ENCODE measurements at places on chromosomes 7 and 10. TPM values are rescaled to one million over a fixed set of nuclear protein-coding genes. Genes with fewer than 3 reads are reported as not detected.

DNA sequence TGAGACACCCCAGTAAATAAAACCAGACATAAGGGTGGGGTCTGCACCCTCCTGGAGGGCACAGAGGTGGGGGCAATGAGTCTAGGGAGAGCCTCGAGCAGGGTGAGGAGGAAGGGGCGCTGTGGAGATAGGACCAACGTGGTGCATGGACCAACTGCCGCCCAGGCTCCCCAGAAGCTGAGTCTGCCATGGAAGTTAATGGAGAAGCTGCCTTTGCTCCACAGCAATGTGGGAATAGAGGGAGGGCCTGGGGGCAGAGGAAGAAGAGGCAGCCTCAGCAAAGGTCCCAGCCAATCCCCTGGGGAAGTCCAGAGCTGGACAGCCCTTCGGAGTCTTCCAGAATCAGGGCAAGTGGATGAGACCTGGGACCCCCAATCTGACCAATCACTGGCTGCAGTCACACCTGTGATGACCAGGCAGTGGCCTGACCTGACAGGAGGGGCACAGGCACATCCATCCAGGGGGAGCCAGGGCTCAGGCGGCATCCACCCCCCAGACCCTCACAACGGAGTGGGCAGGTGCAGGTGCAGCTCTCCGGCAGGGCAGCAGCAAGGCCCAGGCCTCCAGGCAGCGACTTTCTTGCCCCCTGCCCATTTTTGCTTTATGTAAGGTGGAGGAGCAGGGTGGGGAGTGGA, 242.2 kb upstream of the PPP2R2D start:
- no peak for DNase-seq

UTF1 gene
- polyA plus RNA-seq: not detected

GRCh38 chr10:124180044-124180745, 86.8 kb upstream of the CHST15 start:
- DNase-seq: no peak

DNA sequence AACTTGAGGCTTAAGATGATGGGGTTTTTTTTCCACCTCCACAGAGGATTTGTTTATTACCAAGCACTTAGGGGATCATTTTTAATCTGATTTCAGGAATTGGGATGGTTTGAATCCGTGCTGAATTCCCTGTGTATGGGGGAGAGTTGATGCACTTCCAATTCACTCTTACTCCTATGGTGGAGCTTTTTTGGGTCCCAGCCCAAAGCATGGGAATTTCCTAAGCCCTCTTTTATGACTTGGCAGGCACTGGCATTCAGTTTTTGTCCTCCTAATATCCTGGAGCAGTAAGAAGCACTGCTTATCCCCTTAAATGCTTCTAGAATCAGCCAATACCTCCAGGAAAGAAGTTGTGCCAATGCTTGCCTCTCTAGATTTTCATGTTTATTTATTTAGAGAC, 78.7 kb downstream of the HYCC1 start:
- DNase-seq: no peak

DNA sequence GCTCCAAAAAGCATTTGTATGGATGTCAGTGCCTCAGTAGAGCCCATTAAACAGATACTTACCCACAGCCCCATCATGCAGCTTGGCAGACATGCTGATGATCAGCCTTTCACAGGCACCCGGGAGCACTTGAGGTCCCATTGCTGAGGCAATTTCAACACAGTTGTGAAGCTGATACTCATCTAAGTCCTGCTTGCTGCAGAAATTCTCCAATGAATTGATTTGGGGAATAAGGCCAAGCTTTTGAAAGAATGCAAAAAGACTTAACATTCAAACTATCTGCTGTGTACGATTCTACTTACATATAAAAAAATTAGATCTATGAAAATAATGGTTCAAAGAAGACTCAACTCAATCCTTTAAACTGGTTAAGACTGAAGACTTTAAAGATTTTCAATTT, 60.5 kb downstream of the LAMB4 start:
- DNase-seq: no peak

BLNK gene
- 2.9 TPM for polyA plus RNA-seq

DNA sequence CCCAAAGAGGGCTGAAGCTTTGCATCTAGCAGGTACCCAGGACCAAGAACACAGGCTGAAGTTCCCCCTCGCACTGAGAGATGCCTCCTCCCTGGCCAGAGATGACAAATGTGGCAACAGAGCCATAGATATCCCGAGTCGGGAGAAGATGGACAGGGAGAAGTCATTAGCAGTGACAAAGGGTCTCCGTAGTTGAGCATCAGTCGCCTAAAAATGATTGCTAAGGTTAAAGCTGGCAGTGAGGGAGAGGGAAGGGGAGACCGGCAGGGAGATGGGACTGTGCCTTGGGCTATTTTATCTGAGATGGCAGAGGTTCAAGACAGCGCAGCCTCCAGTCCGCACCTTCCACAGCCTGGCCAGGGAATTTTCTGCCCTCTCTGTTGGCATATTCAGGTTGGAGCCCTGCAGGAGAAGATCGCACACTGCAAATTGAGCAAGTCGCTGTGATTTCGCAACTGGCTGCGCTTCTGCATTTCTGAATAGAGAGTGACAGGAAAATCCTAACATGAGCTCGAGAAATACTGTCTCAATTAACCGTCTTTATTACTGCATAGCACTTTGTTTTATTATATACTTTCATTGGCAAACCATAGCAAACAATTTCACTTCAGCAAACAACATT, 238.9 kb upstream of the GPR26 start:
- peak; percentile 48 for DNase-seq

SPDYE2B gene
- not detected for polyA plus RNA-seq

- DNase-seq: no peak
These were observed 581.6 kb downstream of the TCERG1L start for GRCh38 chr10:130729876-130730275.
